ENCODE measurements at places on chromosomes 5 and 9.

GRCh38 chr5:120151181-120151580 is 312.9 kb upstream of the PRR16 start:
- DNase-seq = no peak

- DNase-seq = no peak
Observed at GRCh38 chr5:39419796-39420195, 5.0 kb downstream of the DAB2 start.

DNA sequence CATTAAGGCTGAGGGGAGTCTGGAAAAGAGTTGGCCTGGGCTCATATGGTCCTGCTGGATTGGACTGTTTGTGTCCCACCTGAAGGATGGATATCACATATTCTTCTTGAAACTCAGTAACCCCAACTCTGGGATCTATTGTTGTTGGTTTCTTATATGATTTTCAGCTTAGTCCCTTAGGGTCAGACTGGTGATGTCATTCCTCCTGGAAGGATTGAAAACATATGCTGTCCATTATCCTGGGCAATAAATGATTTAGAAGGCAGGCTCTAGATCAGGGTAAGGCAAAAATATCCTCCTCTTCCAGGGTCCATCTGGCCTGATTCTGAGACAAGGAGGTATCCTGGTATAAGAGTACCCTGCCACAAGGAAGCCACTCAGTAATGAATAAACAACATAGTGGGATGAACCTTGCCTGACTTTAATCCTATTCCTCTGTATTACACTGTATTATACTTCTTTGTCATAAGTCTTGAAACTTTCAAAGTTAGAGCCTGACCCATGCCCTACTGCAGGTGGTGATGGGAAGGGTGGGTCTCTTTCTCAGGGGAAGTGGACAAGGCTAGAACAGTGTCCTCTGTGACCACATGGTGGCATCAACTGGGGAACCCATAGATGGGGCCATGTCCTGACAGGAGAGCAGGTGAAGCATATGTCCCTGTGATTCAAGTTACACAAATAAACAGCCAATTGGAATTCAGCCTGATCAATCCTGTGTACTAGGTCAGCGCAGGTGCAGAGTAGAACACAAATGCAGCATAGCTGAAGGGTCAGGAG is 454.4 kb upstream of the TRPC7 start:
- DNase-seq = no peak

DNA sequence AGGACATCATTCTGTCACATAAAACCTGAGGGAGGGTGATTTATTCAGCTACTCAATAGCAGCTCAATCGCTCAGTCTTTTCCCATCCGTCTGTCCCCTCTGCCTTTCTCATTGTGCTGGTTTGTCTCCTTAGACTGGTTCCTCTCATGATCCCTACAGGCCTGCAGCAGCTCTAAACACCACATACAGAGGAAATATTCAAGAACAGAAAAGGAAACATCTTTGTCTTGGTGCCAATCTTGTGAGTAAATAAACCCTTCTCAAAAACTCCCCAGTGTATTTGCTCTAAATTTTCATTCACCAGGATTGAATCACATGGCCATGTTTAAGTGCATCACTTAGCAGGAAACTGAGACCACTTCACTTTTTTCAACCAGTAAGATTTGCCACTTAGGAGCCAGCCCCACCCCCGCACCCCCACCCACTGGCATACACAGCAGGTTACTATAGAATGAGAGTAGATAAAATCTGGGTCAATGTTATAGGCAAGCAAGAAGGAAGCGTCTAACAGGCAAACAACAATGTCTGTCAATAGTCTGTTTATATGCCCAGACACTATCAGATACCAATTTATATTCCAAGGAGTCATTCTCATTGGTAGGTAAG is 895.5 kb upstream of the DMAC1 start:
- no peak for DNase-seq

DNA sequence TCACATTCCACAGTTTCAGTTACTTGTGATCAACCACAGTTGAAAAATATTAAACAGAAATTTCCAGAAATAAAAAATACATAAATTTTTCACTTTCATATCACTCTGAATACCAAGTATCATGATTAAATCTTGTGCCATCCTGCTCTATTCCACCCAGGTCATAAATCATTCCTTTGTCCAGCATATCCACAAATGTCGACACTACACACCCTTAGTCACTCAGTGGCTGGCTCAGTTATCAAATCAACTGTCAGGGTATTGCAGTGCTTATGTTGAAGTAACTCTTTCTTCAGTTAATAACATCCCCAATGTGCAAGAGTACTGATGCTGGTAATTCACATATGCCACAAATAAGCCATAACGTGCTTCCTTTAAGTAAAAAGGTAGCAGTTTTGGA is 115.7 kb downstream of the FBXL17 start:
- no peak for DNase-seq

GRCh38 chr9:72274441-72274840 is 90.6 kb downstream of the ZFAND5 start:
- no peak for DNase-seq

GRCh38 chr9:19748278-19749126 is 40.3 kb downstream of the SLC24A2 start:
- DNase-seq = no peak

- DNase-seq = no peak
Observed at GRCh38 chr9:71122421-71122820, 1.0 kb upstream of the TRPM3 start.

DNA sequence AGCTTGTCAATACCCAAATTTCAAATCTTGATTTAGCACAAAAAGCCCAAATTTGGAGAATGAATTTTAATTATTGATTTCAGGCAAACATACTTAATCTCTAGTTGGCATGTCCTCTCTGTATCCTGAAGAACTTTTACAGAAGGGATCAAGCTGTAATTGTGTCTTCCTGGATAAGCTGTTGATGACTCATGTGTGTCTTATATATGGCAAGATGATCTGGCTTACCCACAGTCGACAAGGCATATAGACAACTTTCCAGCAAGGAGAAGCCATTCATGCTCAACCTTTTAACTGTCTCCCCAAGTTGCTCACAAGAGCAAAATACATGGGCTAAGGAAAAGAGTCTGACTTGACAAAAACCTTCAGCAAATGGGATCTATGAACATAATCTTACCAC is 112.5 kb upstream of the SLCO6A1 start:
- no peak for DNase-seq

- no peak for DNase-seq
Observed at GRCh38 chr5:73119451-73120157, 771 bp upstream of the TMEM171 start.

- DNase-seq = peak; percentile 65
Observed at GRCh38 chr9:36798350-36799065, 225.8 kb downstream of the MELK start.

DNA sequence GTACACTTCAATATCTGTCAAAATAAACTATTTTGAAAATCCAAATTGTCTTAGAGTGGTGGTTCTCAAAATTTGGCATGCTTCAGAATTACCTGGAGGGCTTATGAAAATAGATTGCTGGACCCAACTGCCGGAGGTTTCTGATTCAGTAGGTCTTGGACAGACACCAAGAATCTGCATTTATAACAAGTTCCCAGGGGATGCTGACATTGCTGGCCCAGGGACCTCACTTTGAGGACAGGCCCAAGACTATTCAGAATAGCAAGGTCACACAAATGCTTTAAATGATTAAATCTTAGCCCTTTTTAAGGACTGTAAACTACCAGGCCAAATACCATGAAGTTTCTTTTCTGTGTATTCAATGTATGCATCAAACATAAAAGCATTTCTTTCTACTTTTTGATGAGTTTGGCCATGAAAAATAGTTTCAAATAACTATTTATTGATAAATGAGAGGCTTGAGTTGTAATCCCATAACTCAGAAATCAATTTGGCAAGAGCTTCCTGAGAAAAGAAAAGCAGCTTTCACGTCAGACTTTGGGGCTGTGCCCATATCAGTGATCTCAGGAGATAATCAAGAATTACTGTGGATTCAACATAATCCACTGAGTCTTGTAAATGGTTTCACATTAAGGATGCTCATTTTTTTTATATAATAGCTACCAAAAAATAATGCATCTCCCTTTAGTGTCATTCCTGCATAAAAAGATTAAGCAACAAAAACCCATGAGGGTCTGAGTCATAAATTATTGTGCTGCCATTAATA is 191.4 kb downstream of the FRMD3 start:
- no peak for DNase-seq

DNA sequence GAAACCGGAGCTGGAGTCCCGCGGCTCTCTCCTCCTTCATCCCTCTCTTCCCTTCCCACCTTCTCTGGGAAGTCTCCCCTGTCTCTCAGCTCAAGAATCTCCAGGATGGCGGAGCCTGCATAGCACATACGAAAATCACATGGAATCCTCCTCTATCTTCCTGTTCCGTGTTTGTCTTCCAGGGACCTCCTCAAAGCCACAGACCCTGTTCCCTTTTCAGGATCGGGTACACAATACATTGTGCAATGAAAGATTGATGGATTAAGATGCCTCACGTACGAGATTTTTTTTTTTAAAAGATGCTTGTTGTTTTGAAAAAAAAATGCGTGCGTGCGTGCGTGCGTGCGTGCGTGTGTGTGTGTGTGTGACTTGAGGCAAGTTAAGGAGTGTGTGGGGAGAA is 46.6 kb upstream of the OLFM1 start:
- no peak for DNase-seq

DNA sequence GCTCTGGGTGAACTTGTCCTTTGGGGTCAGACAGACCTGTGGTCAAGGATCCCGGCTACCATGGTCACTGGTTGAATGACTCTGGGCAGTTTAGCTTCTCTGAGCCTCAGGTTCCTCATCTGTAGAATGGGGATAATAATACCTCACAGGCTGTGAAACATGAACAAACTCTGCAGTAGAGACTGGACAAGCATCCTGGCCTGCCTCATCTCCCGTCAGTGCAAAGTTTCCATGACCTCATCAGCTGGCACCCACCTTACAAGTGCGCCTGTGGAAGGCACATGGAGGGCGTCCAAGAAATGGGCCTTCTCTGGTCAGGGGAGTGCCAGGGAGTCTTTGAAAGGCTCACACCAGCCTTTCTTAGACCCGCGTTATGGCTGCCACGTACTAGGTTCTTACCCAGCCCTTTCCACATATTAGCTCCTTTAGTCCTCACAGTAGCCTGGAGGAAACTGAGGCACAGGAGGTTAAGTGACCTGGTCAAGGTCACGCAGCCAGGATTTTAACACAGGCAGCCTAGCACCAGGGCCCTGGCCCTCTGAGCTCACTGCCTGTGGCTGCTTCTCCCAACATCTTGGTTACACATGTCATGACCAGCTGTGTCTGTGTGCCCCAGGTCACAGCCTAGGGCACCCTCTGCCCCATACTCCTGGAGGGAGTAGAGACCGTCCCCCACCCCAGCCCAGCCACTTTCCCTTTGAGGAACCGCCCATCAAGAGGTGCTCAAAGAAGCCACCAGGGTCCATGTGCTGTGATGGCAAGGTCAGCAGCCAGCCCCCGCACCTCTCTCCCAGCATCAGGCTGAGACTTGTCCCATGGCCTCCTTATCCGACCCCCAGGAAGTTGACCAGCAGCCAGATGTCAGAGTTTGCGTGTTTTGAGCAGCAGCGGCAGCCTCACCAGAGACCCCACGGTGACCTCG is 39.4 kb upstream of the RPL26L1 start:
- no peak for DNase-seq

GRCh38 chr9:113222482-113222841 is 1.1 kb downstream of the SLC31A1 start:
- DNase-seq = no peak

DNA sequence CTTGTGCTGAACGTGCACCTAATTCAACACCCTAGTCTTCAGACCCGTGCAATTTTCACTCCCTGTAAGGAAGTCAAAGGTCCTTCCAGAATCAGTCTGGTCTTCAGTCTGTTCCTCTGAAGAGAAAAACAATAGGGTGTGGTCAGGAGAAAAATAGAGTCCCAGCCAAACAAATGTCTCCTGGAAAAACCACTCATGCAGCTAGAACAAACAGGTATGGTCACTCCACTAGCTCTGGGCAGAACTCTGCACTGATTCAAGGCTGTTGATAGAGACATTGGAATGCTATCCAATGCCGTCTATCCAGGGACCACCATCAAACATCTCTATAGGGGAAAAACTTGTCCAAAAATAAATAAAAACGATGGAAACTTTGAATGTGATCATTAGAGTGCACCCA is 81.8 kb upstream of the MAP3K1 start:
- no peak for DNase-seq

DNA sequence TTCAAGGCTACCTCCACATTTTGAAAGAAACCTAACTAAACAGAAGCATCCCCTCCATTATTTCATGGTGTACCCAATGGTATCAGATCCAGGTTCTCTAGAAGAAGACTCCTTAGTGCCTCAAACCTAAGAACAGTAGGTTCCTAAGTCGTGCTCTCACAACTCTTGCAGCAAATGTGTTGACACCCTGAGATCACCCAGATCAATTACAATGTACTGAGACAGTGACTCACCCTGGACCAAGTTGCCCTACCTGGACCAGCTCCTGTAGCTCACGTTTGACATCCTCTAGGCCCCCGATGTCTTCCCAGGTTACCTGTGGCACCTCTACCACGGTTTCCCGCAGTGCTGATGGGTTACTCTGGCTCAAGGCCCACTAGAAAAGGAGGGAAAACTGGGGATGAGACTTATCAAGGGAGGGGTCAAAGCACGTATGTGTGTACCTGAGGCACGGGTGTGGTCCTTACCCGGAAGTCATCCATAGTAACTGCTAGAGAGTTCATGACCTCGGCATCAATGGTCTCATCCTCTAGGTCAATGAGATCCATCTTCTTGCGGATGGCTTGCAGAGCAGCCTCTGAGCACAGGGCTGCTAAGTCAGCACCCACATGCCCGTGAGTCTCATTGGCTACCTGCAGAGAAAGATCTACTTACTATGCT is 11.7 kb downstream of the VCP start:
- DNase-seq = no peak

- DNase-seq = no peak
Observed at GRCh38 chr5:123785162-123786071, 273.4 kb downstream of the CSNK1G3 start.

DNA sequence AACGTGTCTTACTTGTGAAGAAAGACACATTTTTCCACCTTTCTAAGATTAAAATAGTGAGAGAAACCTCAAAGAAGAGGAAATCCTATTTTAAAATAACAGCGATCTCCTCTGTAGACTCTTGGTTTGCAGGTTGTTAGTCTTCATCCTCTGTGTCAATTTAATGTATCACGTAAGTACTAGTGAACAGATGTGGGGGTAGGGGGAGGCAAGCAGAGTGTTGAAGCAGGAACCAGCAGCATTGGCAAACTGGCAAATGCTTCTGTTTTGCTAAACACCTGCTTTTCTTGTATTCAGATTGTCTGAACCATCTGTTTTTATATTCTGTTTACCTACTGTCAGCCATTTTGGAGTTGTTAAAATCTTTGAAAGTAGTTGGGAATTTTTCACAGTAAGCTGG is 159.3 kb upstream of the TLX3 start:
- DNase-seq = no peak

DNA sequence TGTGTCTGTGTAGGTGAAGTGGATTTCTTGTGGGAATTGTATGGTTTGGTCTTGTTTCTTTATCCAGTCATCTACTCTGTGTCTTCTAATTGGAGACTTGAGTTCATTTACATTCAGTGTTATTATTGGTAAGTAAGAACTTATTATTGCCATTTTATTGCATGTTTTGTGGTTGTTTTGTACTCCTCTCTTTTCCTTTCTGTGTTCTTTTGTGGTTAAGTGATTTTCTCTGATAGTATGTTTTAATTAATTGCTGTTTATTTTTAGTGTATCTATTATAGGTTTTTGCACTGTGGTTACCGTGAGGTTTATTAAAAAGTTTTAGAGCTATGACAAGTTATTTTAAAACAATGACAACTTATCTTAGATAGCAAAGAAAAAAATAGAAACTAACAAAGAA is 8.1 kb downstream of the POLK start:
- DNase-seq = no peak

GRCh38 chr9:70561786-70562395 is 147.4 kb upstream of the KLF9 start:
- no peak for DNase-seq

- no peak for DNase-seq
Observed at GRCh38 chr9:72022841-72023240, 37.6 kb downstream of the C9orf57 start.
